ENCODE measurements at places on chromosomes 11 and 22.

GRCh38 chr11:112885744-112886433 lies 75.3 kb upstream of the NCAM1 start:
- no peak for DNase-seq

- no peak for DNase-seq
These were observed 9.9 kb downstream of the ADAMTS15 start for GRCh38 chr11:130458410-130458729.

DNA sequence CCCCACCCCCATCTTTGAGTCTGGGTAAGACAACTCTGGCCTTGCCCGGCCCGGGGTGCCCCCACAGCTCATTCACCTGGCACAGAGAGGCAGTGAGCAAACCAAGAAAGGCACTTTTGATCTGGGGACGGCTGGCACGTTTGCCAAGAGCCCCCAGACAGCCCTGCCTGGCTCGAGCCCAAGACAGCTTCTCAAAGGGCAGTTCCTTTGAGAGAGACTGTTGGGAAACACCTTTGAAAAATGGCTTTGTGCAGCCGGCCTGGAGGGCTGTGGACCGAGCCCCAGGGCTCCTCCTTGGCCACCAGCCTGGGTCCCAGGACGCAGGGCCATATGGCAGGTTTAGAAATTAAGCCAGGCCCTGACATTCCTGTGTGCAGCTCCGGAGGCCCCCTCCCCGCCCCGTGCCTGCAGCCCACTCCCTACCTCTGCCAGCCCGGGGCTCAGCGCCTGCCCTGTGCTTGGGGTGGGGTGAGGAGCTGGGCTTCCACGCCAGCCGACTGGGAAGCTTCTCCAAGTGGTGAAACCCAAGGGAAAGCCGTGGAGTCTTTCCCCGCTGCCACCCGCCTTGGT lies 50.2 kb upstream of the SMIM38 start:
- no peak for DNase-seq

DNA sequence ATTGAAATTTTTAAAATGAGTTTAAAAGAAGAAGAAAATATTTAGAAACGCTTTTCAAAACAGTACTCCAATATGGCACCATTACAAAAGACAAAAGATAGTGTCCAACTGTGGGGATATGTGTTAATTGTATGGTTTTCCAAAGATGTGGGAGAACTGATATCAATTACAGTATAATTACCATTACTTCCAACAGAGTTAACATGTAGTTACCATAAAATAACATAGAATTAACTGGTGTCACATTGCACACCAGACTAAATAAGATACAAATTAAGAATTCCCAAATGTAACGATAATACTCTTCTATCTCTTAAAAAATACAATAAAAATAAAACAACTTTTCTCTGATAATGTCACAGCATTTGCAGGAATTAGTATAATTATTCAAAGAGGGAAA lies 329.5 kb downstream of the SOX6 start:
- DNase-seq: no peak

- no peak for DNase-seq
These were observed 20.8 kb downstream of the SHANK3 start for GRCh38 chr22:50693462-50693861.

DNA sequence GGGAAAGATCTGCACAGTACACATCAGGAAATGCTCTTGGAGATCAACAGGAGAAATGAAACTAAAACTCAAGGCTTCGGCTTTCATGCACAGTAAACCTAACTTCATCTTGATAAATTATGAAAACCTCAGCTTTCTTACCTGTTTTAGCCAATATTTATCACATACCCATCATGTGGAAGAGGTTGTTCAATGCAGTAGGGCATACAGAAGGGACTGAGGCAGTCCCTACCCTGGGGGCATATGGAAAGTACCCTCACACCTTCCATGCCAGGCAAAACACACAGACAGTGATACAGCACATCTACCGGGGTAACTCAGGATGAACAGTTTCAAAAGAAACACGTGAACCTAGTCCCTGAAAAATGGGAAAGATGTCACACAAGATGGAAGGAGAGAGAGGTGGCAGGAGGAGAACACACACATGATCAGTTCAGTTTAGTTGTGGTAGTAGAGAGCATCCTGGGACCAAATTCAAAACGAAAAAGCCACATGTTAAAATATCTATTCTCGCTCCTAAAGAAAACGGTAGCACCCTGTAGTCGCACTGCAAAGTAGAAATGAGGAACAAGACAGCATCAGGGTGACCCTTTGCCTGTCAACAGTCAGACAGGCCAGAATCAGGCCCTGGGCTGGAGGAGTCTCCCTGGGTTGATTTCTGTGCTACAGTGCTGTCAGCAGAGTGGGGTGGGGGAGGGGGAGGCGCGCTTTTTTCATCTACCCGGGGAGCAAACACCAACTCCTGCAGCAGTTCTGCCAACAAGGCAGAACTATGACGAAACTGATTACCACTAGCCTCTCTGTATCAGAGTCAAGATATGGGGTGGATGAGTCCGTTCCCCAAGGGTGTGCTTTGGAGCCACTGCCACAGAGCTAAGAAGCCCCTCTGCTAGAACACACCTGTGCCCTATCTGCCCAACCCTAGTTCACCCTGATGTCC lies 1.3 kb downstream of the HIRA start:
- no peak for DNase-seq

- DNase-seq: no peak
These were observed 76.1 kb downstream of the RPL27A start for GRCh38 chr11:8758619-8759169.

- no peak for DNase-seq
These were observed 10.2 kb downstream of the PCNX3 start for GRCh38 chr11:65625628-65626342.

GRCh38 chr11:124825876-124826275 lies 25.7 kb upstream of the MSANTD2 start:
- no peak for DNase-seq

GRCh38 chr22:28232204-28232603 lies 313.1 kb upstream of the PITPNB start:
- DNase-seq: no peak

DNA sequence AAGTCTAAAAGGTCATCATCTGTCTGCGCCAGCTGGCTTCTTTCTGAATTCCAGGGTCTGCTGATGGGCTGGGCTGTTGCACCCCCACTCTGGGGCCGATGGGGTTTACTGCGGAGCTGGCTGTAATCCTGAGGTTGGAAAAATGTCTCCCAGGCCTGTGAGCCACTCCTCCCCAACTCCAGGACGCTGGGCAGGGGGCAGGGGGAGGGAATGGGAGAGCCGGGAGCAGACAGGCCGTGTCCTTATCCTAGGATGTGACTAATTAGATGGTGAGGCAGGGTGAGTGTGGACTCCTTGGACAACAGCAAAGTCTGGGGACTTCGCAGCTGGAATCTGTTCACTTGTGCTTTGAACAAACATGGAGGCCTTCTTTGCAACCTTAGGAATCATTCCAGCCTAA lies 48.7 kb downstream of the LRRC32 start:
- no peak for DNase-seq

DNA sequence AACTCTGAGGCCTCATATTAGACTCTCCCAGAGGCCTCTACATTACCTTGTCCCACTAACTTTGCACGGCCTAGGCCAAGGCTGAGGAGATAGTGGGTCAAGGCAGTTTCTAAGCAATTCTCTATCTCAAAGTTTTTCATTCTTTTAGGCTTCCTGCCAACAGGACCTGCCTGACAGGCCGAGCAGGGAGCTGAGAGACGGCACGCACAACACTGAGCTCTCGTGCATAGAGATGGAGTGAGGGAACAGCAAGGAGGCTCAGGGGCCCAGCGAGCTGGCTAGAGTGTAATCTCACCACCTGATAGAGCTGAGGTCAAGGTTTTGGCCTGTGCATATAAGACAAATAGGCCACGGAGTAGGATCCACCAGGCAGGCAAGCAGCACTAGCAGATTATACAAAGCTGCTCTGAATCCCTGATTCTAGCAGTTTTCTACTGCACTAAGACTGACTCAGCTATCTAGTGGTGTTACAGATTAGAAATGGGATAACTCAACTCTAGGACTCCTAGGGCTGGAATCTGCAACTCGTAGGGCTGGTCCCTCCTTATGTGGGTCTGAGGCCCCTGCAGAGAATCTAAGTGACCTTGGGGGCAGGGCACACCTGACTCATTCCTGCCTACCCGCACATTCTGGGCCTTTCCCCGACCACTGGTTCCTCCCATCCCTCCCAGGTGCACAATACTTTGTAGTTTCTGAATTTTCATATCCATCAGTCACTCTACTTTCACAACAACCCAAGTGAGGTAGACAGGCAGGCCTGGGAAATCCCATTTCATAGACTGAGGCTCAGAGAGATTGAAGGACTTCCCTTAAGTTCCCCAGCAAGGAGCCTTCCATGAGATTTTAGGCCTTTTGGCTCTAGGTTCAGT lies 1.7 kb downstream of the CYB5R2 start:
- DNase-seq: no peak

DNA sequence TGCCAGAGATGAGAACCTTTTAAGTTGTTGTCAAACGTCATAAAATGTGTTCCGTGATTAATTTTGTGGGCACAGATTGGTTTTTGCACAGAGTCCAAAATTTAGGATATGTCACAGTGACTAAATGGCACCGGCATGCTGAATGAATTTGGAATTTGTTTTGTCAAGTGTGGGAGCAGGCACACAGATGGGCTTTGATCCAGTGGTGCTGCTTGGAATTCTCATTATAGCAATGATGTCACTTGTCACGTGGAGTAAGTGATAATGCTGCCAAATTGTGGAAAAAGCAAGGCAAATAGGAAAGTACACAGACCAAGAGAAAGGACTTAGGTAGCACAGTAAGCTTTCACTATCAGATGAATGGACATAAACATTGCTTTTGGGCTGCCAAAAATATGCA lies 8.0 kb upstream of the LIN7C start:
- no peak for DNase-seq

GRCh38 chr11:9765320-9766101 lies 101.6 kb downstream of the SWAP70 start:
- no peak for DNase-seq

GRCh38 chr22:50060441-50061140 lies 2.5 kb upstream of the TTLL8 start:
- no peak for DNase-seq

DNA sequence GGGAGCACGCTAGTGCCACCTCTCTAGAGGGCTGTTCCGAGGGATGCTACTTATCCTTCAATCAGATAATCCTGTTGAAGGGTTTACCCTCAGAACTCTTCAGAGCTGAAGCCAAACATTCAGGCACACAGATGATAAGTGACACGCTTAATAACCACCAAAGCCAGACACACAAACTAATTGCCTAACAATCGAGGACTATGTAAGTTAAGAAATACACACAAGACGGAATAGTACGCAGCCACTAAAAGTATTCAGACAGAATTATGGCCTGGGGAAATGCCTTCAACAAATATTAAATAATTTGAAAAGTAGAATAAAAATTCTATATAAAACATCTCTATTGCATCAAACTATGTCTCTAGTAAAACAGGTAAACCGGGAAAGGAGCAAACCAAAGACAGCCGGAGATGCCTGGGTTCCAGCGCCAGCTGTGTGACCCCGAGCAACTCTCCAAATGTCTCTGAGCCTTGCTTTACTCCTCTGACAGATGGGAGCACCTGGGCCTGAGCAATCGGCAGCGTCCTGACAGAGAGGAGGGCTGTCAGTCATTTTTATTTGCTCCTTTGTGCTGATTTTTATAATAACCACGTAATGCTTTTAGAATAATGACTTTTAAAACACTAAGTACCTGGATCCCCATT lies 11.3 kb downstream of the LRFN4 start:
- DNase-seq: no peak

- DNase-seq: no peak
These were observed 6.8 kb downstream of the CECR2 start for GRCh38 chr22:17375914-17376614.
